ENCODE measurements at places on chromosomes 7 and 10. TPM values are rescaled to one million over a fixed set of nuclear protein-coding genes. Genes with fewer than 3 reads are reported as not detected.
A peak's percentile ranks its signal among the peaks of the same experiment; 100 is the strongest.

- no peak for DNase-seq
Measured at GRCh38 chr7:76377186-76377918, 18.6 kb upstream of the YWHAG start.

KAZALD1 gene
- 6.7 TPM for total RNA-seq

HDAC9 gene
- 11.3 TPM for total RNA-seq

DNA sequence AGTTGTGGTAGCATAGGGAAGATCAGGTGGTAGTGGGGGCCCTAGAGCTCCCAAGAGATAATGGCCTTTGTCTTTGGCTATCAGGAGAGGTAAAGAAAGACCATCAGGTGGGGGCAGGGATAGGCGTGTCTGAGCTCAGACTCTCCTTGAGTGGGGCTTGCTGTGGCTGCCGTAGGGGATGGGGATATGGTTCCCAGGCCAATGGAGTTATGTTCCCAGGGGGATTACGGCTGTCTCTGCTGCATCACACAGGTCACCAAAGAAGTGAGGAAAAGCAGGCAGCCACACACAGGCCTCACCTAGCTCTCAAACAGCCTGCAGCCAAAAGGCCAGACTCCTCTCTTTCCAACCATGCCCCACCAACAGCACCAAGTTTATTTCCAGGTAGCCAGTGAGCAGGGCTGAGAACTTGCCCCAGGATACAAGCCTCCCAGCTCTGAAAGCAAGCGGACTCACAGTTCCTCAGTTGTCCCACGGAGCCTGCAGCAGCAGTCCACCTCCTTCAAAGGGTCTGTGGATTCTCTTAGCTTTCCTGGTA lies 37.6 kb upstream of the C1QL3 start:
- DNase-seq = no peak

GRCh38 chr10:89479771-89480446 lies 55.5 kb downstream of the SLC16A12 start:
- DNase-seq = no peak

DNA sequence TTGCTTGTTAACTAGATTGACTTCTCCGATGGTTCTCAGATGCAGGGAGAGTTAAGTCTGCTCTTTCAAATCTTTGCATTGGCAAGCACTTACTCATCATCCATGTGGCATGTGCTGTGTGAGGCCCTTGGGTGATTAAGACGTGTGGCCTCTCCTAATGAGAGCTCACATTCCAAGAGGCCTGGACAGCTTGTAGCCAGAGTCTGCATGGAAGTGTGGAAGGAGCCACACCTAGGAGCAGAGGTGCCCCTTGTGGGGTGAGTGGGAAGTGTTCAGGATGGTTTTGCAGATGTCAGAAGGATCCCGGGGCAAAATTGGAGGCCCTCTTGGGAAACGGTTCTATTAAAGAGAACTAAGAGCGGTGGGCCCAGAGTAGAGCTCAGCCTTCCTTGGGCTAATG lies 225.9 kb downstream of the PAXIP1 start:
- peak; percentile 9 for DNase-seq

DPCD gene
- total RNA-seq = 24.2 TPM

GRCh38 chr10:60883187-60883586 lies 60.8 kb downstream of the RHOBTB1 start:
- peak; percentile 44 for DNase-seq

- DNase-seq = no peak
Measured at GRCh38 chr10:113801569-113801968, 50.1 kb downstream of the PLEKHS1 start.

- no peak for DNase-seq
Measured at GRCh38 chr7:74044366-74045350, 16.7 kb downstream of the ELN start.

- no peak for DNase-seq
Measured at GRCh38 chr7:147523056-147523455, 1067.5 kb upstream of the C7orf33 start.

DNA sequence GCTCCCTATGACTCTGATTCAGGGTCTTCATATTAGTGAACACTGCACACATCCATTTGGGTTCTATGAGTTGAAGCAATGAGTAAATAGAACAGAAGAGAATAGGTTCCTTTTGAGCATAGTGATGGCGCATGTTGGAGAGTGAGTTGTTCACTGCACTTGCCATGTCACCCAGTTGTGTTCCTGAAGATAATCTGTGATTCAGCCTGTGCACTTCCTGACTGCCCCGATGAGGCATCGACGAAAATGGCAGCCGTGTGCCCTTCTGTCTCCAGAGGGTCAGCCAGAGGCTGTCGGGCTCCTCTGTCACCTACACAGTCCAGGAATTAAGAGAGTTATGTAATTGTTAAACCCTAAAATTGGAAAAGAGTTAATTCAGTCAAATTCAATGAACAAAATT lies 94.7 kb downstream of the GALNT11 start:
- DNase-seq = no peak

DNA sequence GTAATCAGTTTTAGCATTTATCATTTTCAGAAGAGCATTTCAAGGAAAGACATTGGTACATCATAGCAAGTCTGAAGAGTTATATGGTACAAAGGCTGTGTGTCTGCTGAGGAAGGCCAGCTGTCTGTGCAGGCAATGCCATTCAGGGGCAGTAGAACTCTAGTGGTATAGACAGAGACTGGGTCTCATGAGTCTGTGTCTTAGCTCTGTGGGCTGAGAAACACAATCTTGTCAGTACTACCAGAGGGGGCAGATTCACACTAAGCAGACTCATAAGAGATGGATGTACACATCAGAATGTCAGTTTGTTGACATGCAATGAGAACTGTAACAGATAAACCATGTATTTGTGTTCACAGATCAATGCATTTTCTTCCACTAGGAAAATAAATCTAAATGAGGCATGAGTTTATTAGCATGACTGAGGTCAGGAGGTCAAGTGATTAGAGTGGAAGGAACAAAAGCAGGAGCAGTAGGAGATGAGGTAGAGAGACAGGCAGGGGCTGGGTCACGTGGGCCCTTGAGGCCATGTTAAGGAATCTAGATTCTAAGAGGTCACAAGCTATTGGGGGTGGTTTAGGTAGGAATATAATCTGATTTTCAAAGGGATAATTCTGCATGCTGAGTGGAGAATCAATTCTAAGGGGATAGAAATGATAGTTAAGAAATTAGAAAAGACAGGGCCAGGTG lies 7.5 kb upstream of the GGCT start:
- DNase-seq = no peak

NAT16 gene
- not detected for total RNA-seq

MOGAT3 gene
- not detected for total RNA-seq

- no peak for DNase-seq
Measured at GRCh38 chr7:38391751-38392150, 118.3 kb upstream of the TARP start.

DNA sequence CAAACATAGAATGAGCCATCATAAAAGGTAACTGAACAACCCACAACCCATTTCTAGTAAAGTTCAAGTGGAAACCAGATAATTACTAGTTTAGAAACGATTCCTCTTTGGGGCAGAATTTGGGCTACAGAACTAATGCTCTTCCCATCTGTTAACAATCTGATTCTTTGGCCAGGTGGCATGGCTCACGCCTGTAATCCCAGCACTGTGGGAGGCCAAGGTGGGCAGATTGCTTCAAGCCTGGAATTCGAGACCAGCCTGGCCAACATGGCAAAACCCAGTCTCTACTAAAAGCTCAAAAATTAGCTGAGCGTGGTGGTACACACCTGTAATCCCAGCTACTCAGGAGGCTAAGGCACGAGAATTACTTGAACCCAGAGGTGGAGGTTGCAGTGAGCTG lies 18.5 kb downstream of the CYP51A1 start:
- no peak for DNase-seq

DNA sequence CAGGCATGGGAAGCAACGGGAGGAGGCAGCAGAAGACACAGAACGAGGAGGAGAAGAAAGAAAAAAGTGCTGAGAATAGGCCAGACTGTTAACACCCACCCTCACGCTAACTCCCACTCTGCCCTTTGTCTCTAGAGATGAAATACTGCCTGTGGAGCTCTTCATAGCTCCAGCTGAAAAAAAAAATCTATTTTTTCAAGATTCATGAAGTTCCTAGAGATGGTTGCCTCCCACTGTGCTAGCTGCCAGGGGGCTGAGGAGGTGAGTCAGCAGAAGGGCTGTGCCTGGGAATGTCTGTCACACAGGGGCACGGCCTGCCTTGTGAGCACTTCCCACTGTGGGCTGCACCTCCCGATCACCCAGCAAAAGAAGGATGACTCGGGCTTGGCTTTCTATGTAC lies 144.5 kb downstream of the RNF216 start:
- DNase-seq = peak; percentile 64

GRCh38 chr7:81264116-81264515 lies 345.3 kb upstream of the SEMA3C start:
- DNase-seq = peak; percentile 92

- DNase-seq = no peak
Measured at GRCh38 chr10:76977046-76977445, 660.6 kb downstream of the KCNMA1 start.

DNA sequence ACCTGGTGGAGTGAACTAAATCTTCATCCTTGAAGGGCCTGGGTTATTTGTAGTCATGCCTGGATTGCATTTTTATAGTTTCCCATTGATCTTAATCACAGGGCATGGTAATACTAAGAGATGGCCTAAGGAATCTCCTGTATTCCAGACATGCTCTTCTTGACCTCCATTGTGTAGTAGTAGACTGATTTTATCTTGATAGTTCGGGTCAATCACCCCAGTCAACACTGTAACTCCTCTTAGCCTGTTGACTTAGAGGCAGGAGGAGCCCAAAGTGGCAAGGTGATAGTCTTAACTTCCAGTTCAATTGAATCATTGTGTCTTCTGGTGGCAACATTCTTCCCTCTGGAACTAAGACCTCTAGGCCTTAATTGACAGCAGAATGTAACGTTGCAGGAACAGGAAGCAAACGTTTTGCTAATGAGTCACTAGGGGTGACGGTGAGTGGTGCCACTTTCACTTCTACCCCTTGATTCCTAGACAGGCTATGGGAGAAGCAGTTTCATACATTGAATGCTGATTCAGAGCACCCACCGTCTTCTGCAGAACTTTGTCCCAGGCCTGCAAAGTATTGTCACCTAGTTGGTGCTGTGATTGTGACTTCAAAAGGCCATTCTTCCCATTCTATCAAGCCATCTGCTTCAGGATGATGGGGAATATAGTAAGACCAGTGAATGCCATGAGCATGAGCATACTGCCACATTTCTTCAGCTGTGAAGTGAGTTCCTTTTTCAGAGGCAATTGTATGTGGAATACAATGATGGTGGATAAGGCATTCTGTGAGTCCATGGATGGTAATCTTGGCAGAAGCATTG lies 24.0 kb upstream of the PAPSS2 start:
- peak; percentile 67 for DNase-seq

OSBPL3 gene
- 35.7 TPM for total RNA-seq

GRCh38 chr7:15209429-15209828 lies 306.9 kb upstream of the DGKB start:
- DNase-seq = no peak

PRR15 gene
- total RNA-seq = 8.0 TPM

GPC2 gene
- total RNA-seq = 0.65 TPM

ANLN gene
- total RNA-seq = 64.3 TPM

UPK3BL2 gene
- total RNA-seq = 17.4 TPM

GRCh38 chr10:69324583-69324982 lies 46.3 kb downstream of the HK1 start:
- no peak for DNase-seq

FGFR2 gene
- total RNA-seq = 3.0 TPM

- no peak for DNase-seq
Measured at GRCh38 chr7:105157278-105157677, 143.3 kb downstream of the KMT2E start.

GRCh38 chr10:114385557-114385956 lies 18.7 kb downstream of the AFAP1L2 start:
- no peak for DNase-seq

DNA sequence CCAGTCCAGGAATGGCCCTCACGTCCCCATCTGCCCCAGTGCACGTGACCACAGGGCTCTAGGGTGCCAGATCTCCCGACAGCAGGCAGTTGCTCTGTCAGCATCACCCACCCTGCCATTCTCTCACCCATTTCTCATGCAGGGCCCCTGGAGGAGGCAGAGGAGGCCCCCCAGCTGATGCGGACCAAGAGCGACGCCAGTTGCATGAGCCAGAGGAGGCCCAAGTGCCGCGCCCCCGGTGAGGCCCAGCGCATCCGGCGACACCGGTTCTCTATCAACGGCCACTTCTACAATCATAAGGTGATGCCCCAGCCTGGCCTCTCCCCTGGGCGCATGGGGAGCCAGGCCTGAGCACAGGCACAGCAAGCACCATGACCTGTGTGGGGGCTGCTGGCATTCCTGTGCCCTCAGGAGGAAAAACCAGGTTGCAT lies 6.1 kb upstream of the DEPP1 start:
- DNase-seq = no peak

DNA sequence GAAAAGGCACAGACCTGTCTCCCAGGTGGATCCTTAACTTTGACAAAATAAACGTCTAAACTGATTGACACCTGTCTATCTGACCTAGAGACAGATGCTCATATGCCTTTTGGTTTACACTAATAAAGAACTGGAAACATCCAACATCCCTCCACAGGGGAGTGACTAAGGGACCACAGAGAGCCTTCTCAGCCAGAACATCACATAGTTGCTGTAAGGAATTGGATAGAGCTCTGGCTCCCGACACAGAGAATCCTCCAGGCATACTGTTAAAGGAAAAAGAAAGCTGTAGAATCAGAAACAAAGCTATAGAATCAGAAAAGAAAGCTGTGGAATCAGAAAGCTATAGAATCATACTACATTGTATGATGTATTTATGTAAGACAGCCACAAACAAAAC lies 258.8 kb downstream of the STK31 start:
- DNase-seq = no peak

NANOS1 gene
- 2.2 TPM for total RNA-seq

DNA sequence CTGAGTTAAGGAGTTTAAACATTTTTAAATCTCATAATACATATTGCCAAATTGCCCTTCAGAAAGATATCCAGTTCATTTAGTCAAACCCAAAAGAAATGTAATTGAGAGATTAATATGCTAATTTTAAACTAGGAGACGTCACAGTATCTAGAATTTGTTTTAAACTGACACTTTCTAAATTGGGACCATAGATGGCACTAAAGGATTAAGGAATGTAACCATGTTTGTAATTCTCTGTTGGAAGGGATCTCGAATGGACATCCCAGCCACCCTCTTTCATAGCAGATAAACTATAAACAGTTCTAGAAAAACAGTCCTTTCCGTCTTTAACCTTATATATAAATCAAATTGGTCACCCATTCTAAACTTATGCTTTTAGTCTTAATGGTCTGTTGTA lies 30.0 kb upstream of the SAMD9L start:
- no peak for DNase-seq

GRCh38 chr7:105680505-105681187 lies 99.4 kb upstream of the EFCAB10 start:
- DNase-seq = peak; percentile 35

DNA sequence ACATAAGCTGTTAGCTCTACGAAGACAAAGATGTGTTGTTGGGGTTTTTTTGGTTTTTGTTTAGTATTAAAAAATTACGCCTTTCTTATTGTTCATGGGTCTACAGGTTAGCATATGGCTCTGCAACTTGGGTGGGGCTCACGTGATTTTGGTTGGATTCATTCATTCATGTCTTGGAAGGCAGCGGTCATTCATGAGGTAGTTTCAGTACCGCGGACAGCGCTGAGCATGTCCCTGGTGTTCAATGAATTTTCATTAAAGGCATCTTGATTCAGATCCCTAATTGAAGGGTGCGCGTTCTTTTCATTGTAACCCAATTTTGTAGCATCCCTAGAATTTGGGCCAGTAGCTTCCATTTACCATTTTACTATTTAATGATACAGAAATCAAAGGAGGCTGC lies 42.9 kb upstream of the TCERG1L start:
- DNase-seq = no peak

MKX gene
- total RNA-seq = not detected
